Left lung (tissue), 14 donors: ENCODE measurements at places on chromosomes 1 and 21. TPM values are rescaled to one million over a fixed set of nuclear protein-coding genes. Genes with fewer than 3 reads are reported as not detected.

Gene NVL
- total RNA-seq = 25.0 TPM

Gene CAMK2N1
- total RNA-seq = 42.2 TPM

Gene SH2D5
- total RNA-seq = 0.12 TPM

Gene C1QB
- total RNA-seq = 611 TPM

Gene DNAJC28
- 1.2 TPM for total RNA-seq

Gene OLIG2
- total RNA-seq = 0.47 TPM

Gene ADORA1
- total RNA-seq = 5.5 TPM

Gene TFB2M
- 8.8 TPM for total RNA-seq

Gene ST6GALNAC3
- total RNA-seq = 3.4 TPM
